Lung (tissue), 17 donors: ENCODE measurements at places on chromosomes 4 and X. TPM values are rescaled to one million over a fixed set of nuclear protein-coding genes. Genes with fewer than 3 reads are reported as not detected.

- no peak overlapping the region for H3K27ac ChIP-seq
- H3K27me3 ChIP-seq: no peaks in the 10 kb centered on the region
- H3K36me3 ChIP-seq: no peaks in the 10 kb centered on the region
- H3K4me1 ChIP-seq: no peaks in the 10 kb centered on the region
- DNase-seq: no peak
- H3K4me3 ChIP-seq: no peak overlapping the region
These were observed 20.0 kb downstream of the SLC25A43 start for GRCh38 chrX:119419146-119419545.

GRCh38 chrX:30521440-30522182 lies 56.0 kb downstream of the TASL start:
- no peaks in the 10 kb centered on the region for H3K4me1 ChIP-seq
- no peak overlapping the region for H3K27ac ChIP-seq
- H3K36me3 ChIP-seq: no peaks in the 10 kb centered on the region
- H3K4me3 ChIP-seq: no peak overlapping the region
- no peaks in the 10 kb centered on the region for H3K27me3 ChIP-seq
- DNase-seq: no peak

- H3K36me3 ChIP-seq: no peaks in the 10 kb centered on the region
- no peak for DNase-seq
- peak overlapping the region; percentile 63 for H3K27ac ChIP-seq
- H3K4me3 ChIP-seq: no peak overlapping the region
- no peaks in the 10 kb centered on the region for H3K27me3 ChIP-seq
These were observed 3.0 kb downstream of the ATP8A1 start for GRCh38 chr4:42653626-42654560.

- DNase-seq: no peak
- no peak overlapping the region for H3K27ac ChIP-seq
- H3K4me3 ChIP-seq: no peak overlapping the region
- H3K36me3 ChIP-seq: no peaks in the 10 kb centered on the region
- no peaks in the 10 kb centered on the region for H3K4me1 ChIP-seq
- H3K27me3 ChIP-seq: no peaks in the 10 kb centered on the region
These were observed 620.7 kb downstream of the RPA4 start for GRCh38 chrX:97504431-97504830.

GRCh38 chr4:13733817-13734216 lies 106.3 kb upstream of the BOD1L1 start:
- H3K27ac ChIP-seq: no peak overlapping the region
- H3K4me1 ChIP-seq: no peaks in the 10 kb centered on the region
- H3K36me3 ChIP-seq: no peaks in the 10 kb centered on the region
- no peak overlapping the region for H3K4me3 ChIP-seq

- no peaks in the 10 kb centered on the region for H3K4me1 ChIP-seq
- H3K36me3 ChIP-seq: peaks cover 14% of the 10 kb centered on the region
- no peak overlapping the region for H3K4me3 ChIP-seq
These were observed 41.4 kb downstream of the SOD3 start for GRCh38 chr4:24836661-24837242.

GRCh38 chrX:155231163-155231562 lies 14.9 kb downstream of the VBP1 start:
- no peaks in the 10 kb centered on the region for H3K27me3 ChIP-seq
- no peak overlapping the region for H3K27ac ChIP-seq
- no peaks in the 10 kb centered on the region for H3K36me3 ChIP-seq
- H3K4me3 ChIP-seq: no peak overlapping the region
- H3K4me1 ChIP-seq: no peaks in the 10 kb centered on the region

DNA sequence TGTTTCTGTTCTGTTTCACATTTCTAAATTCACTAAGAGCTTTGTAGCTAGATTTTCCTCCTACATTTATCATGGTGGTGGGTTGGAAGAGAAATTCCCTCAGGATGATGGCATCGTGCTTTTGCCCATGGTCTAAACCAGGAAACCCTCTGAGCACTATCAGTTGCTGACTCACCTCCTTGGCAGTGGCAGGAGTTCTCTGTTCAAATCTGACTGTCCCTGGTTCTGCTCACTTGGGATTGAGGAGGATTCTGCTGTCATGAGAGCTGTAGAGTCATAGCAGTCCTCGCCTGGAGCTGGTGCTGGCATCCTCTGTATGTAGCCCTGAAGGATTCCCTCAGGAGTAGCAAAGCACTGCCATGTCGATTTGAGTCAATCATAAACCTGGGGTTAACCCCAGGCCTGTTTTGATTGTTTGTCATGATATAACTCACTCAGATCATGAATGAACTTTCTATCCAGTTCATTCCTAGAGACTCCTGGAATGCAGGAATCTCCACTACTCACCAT lies 9.4 kb downstream of the TEX13A start:
- H3K4me3 ChIP-seq: no peak overlapping the region
- no peaks in the 10 kb centered on the region for H3K27me3 ChIP-seq
- H3K36me3 ChIP-seq: no peaks in the 10 kb centered on the region
- H3K27ac ChIP-seq: no peak overlapping the region

GRCh38 chrX:3651277-3651676 lies 62.2 kb downstream of the PRKX start:
- no peaks in the 10 kb centered on the region for H3K27me3 ChIP-seq
- no peak overlapping the region for H3K4me3 ChIP-seq
- no peak overlapping the region for H3K27ac ChIP-seq
- DNase-seq: peak; percentile 53
- no peaks in the 10 kb centered on the region for H3K4me1 ChIP-seq

DNA sequence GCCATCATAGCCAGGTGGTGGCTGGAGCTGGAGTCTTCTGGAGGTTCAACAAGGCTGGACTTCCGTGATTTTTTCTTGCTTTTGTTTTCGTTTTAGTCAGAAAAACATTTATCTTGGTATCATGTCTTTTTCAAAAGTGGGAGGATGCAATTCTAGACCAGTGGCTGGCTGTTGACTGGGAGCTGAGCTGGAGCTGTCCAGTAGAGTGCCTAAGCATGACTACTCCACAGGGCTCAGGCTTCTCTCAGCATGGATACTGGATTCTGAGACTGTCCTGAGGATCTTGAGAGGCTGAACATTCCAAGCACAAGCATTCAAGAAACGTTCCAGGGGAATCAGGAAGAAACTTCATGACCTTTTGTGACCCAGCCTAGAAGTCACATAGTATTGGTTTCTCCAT lies 598.1 kb downstream of the MID1IP1 start:
- DNase-seq: peak; percentile 20
- H3K27ac ChIP-seq: no peak overlapping the region
- no peaks in the 10 kb centered on the region for H3K4me1 ChIP-seq
- peaks cover 21% of the 10 kb centered on the region for H3K27me3 ChIP-seq
- H3K4me3 ChIP-seq: no peak overlapping the region

- no peak for DNase-seq
- no peaks in the 10 kb centered on the region for H3K36me3 ChIP-seq
- H3K4me1 ChIP-seq: peaks cover 6% of the 10 kb centered on the region
- H3K4me3 ChIP-seq: no peak overlapping the region
These were observed 37.0 kb downstream of the ZFP42 start for GRCh38 chr4:188032583-188032982.

GRCh38 chr4:7499661-7500060 lies 64.9 kb upstream of the PSAPL1 start:
- no peaks in the 10 kb centered on the region for H3K36me3 ChIP-seq
- no peaks in the 10 kb centered on the region for H3K27me3 ChIP-seq
- peaks cover 3% of the 10 kb centered on the region for H3K4me1 ChIP-seq
- H3K27ac ChIP-seq: no peak overlapping the region

- H3K27ac ChIP-seq: peak overlapping the region; percentile 21
- no peaks in the 10 kb centered on the region for H3K27me3 ChIP-seq
- no peaks in the 10 kb centered on the region for H3K4me1 ChIP-seq
These were observed 15.8 kb downstream of the ZCCHC12 start for GRCh38 chrX:118839334-118839958.

GRCh38 chrX:41085512-41085877 lies 250 bp downstream of the USP9X start:
- DNase-seq: peak; percentile 62
- no peaks in the 10 kb centered on the region for H3K27me3 ChIP-seq
- peak overlapping the region; percentile 100 for H3K27ac ChIP-seq
- H3K4me1 ChIP-seq: peaks cover 6% of the 10 kb centered on the region

DNA sequence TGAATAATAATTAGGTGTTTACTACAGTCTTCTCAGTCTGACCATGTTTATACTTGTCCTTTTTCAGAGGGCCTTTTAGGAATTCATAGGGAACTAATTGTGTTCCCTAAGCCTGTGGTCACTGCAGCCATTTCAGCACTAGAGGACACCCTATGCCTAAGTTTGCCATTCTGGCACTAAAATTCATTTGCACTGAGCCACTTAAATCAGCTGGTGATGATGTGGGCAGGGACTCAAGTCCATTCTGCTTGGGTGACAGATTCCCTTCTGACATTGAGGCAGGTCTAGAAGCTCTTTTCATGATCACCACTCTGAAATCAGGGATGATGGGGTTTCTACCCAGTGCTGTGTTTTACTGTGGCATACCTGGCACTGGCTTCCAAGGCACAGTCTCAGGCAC lies 1178.9 kb upstream of the DIAPH2 start:
- no peaks in the 10 kb centered on the region for H3K36me3 ChIP-seq
- H3K27me3 ChIP-seq: no peaks in the 10 kb centered on the region
- no peak for DNase-seq
- H3K27ac ChIP-seq: no peak overlapping the region
- H3K4me1 ChIP-seq: no peaks in the 10 kb centered on the region
- H3K4me3 ChIP-seq: no peak overlapping the region

GRCh38 chr4:153409924-153410501 lies 56.1 kb upstream of the TMEM131L start:
- H3K36me3 ChIP-seq: no peaks in the 10 kb centered on the region
- H3K27ac ChIP-seq: no peak overlapping the region
- no peaks in the 10 kb centered on the region for H3K27me3 ChIP-seq
- no peak for DNase-seq
- H3K4me3 ChIP-seq: no peak overlapping the region

DNA sequence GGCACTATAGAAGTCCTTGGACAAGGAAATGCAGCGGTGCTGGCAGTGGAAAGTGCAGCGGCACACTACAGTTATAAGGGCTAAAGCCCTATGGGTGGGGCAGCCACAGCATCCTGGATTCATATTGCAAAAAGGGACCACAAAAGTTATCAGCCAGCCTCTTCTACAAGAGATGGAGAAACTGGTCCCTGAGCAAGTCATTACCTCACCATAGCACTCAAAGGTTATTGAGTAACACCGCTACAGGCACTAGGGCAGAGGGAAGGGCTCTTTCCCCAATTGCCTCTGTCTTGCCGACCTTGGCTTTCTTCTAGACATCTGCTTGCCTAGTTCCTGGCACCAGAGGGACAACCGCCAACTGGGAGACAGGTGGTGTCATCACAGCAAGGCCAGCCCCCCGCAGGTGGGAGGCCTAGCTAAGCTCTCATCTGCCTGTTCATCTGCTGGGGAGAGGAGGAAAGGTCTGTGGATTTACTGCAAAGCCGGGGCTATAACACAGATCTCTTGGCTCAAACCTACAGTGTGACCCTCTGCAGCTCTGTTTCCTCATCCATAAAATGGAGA lies 600.0 kb downstream of the BCOR start:
- peaks cover 14% of the 10 kb centered on the region for H3K27me3 ChIP-seq
- no peak overlapping the region for H3K4me3 ChIP-seq
- no peaks in the 10 kb centered on the region for H3K36me3 ChIP-seq
- no peaks in the 10 kb centered on the region for H3K4me1 ChIP-seq
- no peak overlapping the region for H3K27ac ChIP-seq

DNA sequence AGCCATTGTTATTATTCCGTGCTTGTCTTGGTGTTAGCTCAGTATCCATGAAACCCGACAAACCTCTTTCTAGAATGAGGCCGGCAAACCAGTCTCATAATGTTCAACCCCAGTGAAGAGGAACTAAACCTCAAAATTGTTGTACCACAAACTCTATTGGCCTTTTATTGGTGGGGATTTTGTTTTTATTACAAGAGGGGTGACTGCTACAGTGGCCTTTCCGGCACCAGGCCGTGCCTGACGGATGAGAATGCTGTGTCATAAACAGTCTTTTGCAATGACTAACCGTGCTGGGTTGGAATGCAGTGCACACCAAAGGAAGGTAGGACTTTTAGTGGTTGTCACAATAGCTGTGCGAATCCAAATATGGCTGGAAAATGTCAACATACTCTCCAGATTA lies 60.8 kb downstream of the SHROOM2 start:
- no peak overlapping the region for H3K27ac ChIP-seq
- no peaks in the 10 kb centered on the region for H3K4me1 ChIP-seq
- DNase-seq: no peak
- no peaks in the 10 kb centered on the region for H3K27me3 ChIP-seq
- no peak overlapping the region for H3K4me3 ChIP-seq
- H3K36me3 ChIP-seq: no peaks in the 10 kb centered on the region

GRCh38 chr4:121195649-121196048 lies 31.5 kb upstream of the TNIP3 start:
- no peak overlapping the region for H3K4me3 ChIP-seq
- H3K36me3 ChIP-seq: no peaks in the 10 kb centered on the region
- H3K4me1 ChIP-seq: peaks cover 1% of the 10 kb centered on the region
- DNase-seq: no peak
- no peaks in the 10 kb centered on the region for H3K27me3 ChIP-seq

DNA sequence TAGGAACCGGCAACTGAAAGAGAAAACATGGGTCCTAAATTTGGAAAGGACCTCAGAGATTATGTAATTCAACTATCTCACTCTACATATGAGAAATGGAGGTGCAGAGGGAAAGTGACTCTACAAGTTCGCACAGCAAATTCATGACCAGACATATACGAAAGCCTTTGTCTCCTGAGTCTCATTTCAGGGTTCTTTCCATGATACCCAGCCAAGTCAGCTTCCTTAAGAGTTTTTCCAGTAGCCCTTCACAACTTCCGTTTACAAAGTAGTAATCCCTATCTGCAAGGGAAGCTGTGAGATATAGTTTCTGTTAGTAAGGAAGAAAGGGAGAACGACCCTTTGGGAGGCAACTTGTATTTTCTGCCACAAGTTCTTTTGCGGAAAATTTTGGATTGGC lies 110.6 kb downstream of the TEX13A start:
- no peak overlapping the region for H3K4me3 ChIP-seq
- H3K36me3 ChIP-seq: no peaks in the 10 kb centered on the region
- DNase-seq: no peak
- H3K4me1 ChIP-seq: no peaks in the 10 kb centered on the region
- no peak overlapping the region for H3K27ac ChIP-seq

DNA sequence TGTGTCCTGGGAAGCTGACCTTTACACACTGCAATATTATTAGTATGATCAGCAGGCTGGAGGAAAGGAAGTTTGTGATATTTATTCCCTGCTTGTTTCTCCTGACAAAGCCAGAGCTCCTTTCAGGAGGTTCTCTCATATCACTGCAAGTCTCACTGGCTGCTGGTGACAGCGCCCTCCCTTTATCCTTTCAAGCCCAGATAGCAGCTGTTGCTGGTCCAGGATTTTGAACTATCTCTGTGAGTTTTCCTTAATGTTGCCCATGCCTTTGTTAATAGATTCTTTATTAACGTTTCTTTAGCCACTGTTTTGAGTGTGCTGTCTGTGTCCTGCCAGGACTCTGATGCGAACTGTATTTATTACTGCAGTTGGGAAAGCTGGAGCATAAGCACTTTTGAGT lies 518.7 kb downstream of the C4orf33 start:
- H3K36me3 ChIP-seq: no peaks in the 10 kb centered on the region
- H3K27ac ChIP-seq: no peak overlapping the region
- H3K4me1 ChIP-seq: no peaks in the 10 kb centered on the region
- no peak for DNase-seq

The RIBC1 gene
- total RNA-seq: 10.9 TPM

The COL25A1 gene
- 1.3 TPM for total RNA-seq

The CT45A3 gene
- total RNA-seq: 0.31 TPM

The STPG2 gene
- 1.6 TPM for total RNA-seq

The PRKX gene
- 16.3 TPM for total RNA-seq

The CCKAR gene
- total RNA-seq: 0.14 TPM

The JAKMIP1 gene
- 0.15 TPM for total RNA-seq

The PDE6B gene
- 16.5 TPM for total RNA-seq

The SASH3 gene
- total RNA-seq: 51.7 TPM

The TLR8 gene
- total RNA-seq: 5.2 TPM

The ENOX2 gene
- 15.8 TPM for total RNA-seq

The CCSER1 gene
- total RNA-seq: 6.2 TPM

The MTMR8 gene
- total RNA-seq: 4.8 TPM

The XK gene
- total RNA-seq: 3.1 TPM

The MAGED4 gene
- 5.0 TPM for total RNA-seq

The FHIP1A gene
- total RNA-seq: 27.1 TPM

The PAGE5 gene
- total RNA-seq: not detected
